ENCODE measurements at places on chromosomes 2 and 18. TPM values are rescaled to one million over a fixed set of nuclear protein-coding genes. Genes with fewer than 3 reads are reported as not detected.

Gene ADRA2B
- 1.6 TPM for total RNA-seq

Gene NEMP2
- 15.0 TPM for total RNA-seq

Gene DSC3
- 9.4 TPM for total RNA-seq

Gene ADCYAP1
- total RNA-seq: 6.3 TPM

Gene ALLC
- total RNA-seq: 0.16 TPM

Gene TFPI
- 177 TPM for total RNA-seq

Gene NYAP2
- 0.79 TPM for total RNA-seq

Gene FNDC4
- 7.0 TPM for total RNA-seq

Gene MYO7B
- total RNA-seq: 0.11 TPM

Gene PRKAG3
- total RNA-seq: 1.2 TPM

GRCh38 chr18:6624271-6624660 lies 105.2 kb upstream of the ARHGAP28 start:
- no peak for DNase-seq

DNA sequence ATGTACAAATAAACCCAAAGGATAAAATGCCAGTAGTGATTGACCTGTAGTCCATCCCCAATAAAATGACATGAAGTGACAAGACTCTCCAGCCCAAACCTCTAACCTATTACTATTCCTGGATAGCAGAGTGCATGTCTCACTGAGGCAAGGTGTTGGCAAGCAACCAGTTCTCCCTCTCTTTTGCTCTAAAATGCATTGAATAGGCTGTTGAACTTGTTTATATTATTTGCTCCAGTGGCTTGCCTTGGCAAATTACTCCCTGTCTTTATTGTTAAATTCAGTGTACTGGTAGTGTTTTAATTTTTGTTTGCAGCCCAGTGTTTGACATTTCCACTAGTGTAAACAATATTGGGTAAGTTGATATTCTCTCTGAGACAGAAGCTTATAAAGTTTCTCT lies 70.5 kb downstream of the CSRNP3 start:
- DNase-seq: no peak

GRCh38 chr18:35856178-35856577 lies 116.3 kb upstream of the RMP24 start:
- DNase-seq: no peak

GRCh38 chr18:75392226-75392578 lies 35.3 kb downstream of the SMIM21 start:
- DNase-seq: no peak

- DNase-seq: no peak
Observed at GRCh38 chr18:77130229-77131099, 2.1 kb downstream of the MBP start.

- DNase-seq: no peak
Observed at GRCh38 chr2:24343225-24343882, 17.0 kb downstream of the ITSN2 start.

DNA sequence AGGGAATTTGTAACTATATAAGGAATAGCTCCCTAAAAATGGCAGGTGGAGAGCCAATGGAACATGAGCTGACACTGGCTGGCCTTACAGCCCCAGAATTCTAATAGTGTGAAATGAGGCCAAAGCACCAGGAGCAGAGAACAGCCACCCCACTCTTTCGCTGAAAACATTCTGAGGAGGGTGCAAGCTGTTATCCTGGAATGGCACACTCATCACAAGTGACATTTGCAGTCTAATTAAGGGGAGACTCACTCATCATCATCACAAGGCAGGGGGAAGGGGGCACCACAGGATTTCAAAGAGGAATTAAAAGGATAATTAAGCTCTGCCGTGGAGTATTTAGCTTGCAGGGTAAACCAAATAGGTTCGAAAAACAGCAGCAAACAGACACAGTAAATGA lies 94.3 kb downstream of the EDAR start:
- no peak for DNase-seq

DNA sequence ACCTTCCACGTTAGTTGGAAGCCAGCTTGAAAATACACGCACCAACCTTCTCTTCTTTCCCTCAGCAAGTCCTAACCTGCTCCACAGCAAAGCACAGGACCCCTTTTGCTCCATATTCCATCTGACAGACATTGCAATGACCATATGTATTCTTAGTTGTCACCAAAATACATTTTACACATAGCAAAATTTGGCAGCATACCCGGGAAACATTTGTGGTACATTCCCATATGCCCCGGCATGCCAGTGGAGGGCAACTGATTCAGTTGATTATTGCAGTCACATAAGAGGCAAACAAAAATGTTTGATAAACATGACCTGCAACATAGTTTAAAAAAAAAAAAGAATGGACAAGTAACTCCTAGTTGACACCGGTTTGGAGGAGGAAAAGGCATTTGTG lies 202.1 kb upstream of the UBE2E3 start:
- no peak for DNase-seq

DNA sequence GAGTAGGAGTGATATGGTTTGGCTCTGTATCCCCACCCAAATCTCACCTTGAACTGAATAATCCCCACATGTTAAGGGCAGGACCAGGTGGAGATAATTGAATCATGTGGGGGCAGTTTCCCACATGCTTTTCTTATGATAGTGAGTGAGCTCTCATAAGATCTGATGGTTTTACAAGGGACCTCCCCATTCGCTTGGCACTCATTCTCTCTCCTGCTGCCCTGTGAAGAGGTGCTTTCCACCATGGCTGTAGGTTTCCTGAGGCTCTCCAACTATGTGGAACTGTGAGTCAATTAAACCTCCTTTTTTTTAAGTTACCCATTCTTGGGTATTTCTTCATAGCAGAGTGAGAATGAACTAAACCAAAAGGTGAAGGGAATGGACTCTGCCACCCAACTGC lies 207.5 kb downstream of the LOXHD1 start:
- DNase-seq: no peak

- DNase-seq: no peak
Observed at GRCh38 chr2:68292108-68292710, 27.5 kb downstream of the CNRIP1 start.

DNA sequence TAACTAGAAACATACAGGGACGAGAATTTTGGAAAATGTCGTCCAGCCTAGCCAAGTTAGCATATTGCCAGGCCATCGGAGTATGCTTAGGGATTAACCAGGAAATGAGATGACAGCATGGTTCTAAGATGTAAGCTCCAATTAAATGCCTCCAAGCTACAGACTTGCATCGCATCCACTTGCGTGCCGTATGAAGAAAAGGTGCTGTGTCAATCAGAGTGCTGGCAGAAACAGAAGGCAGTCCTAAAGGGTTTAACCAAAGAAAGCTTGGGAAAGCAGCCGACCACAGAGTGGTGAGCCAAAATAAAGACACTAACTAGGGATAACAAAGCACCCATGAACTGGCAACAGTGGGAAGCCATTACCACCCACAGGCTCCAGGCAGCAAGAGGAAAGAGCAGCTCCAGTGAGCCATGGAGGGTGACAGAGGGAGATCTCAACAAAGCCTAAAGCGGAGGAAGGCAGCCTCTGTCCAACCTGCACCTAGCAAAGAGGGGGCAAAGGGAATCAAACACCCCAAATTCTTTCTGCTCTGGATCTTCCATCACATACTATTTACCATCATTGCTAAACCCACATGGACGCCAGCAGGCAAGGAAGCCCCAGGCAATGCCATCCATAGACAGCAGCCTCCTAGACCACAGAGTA lies 27.6 kb upstream of the SOCS6 start:
- no peak for DNase-seq

DNA sequence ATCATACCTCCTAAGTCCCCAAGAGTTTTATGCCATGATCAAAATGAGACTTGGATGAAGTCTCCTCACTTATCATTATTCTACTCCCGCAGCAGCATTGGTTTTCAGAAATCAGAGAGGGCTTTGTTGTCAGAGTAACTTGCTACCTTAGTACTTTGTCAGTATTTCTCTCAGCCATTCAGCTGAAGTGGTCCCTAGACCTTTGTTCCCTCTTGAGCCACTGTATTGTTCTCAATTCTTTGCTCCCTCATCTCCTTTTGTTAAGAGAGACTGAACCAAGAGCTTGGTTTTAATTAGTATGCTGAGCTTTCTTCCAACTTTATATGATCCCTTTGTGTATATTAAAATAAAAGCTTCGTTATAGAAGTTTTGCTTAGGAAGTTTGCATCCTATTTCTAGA lies 133.4 kb downstream of the DOCK10 start:
- DNase-seq: no peak

DNA sequence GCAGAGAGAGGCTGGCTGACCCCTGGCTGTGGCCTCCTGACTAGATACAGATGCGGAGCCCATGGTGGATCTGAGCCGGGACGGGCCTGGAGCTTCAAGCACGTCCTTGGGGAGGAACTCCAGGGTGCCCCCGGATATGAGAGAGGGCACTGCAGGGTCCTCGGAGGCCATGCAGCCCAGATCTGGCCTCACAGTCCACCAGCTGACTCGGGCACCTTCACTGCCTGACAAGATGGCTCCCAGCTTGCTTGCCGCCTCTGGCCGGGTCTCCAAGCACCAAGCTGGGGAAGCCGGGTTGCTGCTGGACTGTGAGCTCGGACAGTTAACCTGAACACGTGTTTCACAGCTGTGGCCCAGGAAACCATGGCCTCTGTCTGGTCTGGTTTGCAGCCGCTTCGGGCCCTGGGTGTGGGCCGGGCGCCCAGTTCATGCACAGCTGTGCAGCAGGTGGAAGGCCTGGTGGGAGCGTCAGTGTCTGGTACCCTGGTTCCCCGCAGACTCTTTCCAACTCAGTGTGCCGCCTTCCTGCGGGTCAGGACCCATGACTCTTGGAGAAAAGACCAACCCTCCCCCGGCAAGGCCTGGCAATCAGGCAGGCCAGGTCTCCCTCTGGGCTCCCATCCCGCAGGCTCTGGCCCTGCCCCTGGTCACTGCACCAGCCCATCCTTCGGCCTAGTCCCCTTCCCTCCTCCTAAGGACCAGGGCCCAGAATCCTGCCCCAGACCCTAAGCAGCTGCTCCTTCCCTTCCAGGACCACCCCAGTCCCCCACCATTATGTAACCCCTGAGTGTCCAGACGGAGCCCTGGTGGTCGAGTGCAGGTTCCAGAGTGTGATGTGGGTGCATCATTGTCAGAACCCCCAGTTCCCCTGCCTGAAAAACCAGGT lies 74.6 kb upstream of the OTOS start:
- DNase-seq: no peak

DNA sequence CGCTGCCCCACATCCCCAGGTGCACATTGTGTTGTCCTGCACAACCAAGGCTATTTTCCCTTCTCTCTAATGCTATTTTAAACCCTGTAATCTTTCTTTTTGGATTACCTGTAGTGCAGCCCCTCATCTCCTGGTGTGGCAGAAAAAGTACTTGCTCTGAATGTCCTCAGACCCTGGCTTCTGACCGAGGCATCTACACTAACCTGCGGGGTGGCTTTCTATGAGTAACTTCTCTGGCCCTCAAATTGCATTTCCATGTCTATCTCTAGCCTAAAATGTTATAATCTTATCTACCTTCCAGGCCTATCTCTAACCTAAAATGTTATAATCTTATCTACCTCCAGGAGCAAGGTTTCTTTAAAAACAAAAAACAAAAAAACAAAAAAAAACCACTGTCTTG lies 18.2 kb upstream of the SP5 start:
- no peak for DNase-seq

GRCh38 chr2:113060396-113060795 lies 1.4 kb downstream of the IL36RN start:
- DNase-seq: no peak

DNA sequence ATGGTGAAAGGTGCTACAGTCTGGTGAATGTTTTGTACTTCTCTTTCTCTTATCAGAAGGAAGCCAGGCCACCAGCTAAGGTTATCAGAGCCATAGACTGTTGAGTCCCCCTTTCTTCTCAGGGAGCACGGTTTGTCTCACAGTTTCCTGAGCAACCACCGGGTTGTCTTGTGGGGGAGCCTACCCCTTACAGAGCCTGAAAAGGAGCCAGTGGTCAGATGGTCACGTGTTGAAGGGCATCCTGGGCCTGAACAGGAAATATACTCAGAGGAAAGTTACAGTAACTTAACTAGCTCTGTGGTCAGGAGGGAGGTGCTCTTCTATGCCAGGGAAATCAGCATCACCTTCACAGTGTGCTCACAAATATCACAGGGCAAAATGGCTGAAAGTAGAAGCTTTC lies 11.6 kb downstream of the CD28 start:
- DNase-seq: no peak

DNA sequence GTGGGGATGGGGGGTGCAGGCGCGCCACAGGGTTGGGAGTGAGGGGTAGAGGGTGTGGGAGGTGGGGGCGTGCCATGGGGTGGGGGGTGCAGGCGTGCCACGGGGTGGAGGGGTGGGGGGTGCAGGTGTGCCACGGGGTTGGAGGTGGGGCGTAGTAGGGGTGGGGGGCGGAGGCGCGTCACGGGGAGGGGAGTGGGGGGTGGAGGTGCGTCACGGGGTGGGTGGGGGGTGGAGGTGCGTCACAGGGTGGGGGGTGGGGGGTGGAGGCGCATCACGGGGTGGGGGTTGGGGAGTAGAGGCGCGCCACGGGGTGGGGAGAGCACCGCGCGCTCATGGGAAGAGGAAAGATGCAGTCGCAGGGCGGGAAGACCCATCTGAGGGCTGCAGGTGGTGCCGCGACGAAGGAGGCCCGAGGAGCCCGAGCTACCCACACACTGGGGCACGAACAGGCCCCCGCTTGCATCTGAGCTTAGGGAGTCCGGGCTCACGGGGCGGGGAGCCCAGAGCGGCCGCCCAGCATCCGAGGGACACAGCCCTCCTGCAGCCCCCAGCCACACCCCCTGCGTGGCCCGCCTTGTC lies 37.5 kb downstream of the SNED1 start:
- DNase-seq: no peak

- no peak for DNase-seq
Observed at GRCh38 chr2:216189410-216189809, 80.3 kb downstream of the XRCC5 start.

DNA sequence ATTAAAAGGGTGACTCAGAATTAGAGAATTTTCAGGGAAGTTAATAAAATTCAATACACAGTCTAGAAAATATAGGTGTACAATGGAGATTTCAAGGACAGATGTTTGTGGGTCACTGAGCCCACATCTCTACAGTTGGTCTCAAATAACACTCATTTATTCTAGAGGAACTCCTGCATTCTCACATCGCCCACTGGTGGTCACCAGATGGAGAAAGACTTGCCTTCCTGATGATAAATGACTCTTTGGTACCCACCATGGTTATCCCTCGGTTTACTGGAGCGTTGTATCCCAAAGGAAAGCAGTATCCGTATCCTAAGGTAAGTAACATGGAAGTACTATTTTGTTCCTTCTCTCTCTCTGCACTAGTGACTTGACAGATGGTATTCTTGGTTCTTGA lies 1297.1 kb downstream of the DPP10 start:
- DNase-seq: no peak

DNA sequence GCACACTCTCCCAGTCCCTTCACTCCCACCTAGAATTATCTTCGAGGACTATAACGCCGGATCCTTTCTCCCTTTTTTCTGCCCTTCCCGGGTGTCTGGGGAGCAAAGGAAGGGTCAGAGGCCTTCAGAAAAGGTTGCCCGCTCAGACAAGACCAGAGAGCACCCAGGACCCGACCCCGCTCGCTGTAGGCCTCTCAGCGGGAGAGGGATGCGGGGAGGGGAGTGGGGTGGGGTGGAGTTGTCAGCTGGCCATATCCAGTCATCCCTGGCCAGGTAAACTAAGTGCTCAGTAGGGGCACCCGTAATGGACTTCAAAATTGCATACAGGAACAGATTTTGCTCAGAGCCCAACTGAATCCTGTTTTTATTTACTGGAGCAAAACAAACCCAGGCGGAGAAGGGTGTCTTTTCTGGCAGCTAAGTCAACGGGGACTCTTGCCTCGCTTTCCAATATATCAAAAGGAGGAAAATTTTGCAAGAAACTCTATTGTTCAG lies 65.0 kb downstream of the NOL4 start:
- no peak for DNase-seq
